SHP77 treated with DMSO at 0.1 percent for 48 hours (cell line): ENCODE measurements at places on chromosomes 13 and 19.

DNA sequence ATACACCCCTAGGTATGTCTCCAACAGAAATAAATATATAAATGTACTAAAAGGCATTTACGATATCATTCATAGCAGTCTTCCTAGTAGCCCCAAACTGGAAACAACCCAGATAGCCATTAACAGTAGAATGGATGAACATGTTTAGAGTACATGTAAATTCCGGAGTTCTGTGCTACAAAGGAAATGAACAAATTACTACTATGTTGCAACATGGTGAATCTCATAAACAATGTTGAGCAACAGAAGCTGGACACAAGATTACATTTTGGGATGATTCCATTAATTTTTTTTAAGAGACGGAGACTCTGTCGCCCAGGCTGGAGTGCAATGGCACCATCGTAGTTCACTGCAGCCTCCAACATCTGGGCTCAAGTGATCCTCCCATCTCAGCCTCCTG is 5.9 kb upstream of the SLC7A10 start:
- no peak for DNase-seq

DNA sequence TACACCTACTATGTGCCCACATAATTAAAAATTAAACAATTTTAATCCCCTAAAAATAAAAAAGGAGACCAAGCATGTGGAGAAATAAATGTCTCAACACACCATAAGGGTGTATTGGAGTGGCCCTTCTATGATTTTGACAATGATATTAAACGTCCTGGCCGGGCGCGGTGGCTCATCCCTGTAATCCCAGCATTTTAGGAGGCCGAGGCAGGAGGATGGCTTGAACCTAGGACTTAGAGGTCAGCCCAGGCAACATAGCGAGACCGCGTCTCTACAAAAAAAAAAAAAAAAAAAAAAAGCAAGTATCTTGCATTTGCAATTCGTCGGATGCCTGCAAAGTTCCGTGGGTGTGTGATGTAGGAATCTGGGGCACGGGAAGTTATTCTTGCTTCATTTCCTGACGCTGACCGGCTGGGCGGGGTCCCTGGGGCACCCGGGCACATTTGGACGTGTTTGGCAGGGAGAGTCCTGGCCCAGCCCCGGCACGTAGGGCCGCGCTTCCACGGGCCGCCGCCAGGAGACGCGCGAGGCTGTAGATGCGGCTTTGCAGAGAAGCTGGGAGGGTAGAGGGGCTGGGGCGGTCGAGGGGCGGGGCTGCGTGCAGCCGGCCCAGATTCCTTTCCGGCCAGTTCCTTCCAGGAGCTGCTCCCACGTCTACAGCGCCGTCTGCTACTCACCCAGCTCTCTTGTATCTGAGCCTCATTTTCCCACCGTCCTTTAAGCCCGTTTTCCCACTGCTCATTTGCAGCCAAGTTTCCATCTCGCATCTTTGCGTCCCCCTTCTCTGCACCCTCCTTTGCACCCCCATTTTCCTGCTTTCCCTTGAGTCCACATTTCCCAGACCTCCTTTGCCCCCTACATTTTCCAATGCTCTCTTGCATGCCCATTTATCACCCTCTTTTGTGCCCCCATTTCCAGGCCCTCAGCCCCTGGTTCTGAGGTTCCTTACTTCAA is 2.2 kb upstream of the TSPAN16 start:
- DNase-seq = peak; percentile 60

GRCh38 chr19:31385744-31386143 is 36.5 kb upstream of the TSHZ3 start:
- DNase-seq = no peak

- no peak for DNase-seq
Measured at GRCh38 chr13:46339035-46339666, 47.9 kb downstream of the RUBCNL start.

DNA sequence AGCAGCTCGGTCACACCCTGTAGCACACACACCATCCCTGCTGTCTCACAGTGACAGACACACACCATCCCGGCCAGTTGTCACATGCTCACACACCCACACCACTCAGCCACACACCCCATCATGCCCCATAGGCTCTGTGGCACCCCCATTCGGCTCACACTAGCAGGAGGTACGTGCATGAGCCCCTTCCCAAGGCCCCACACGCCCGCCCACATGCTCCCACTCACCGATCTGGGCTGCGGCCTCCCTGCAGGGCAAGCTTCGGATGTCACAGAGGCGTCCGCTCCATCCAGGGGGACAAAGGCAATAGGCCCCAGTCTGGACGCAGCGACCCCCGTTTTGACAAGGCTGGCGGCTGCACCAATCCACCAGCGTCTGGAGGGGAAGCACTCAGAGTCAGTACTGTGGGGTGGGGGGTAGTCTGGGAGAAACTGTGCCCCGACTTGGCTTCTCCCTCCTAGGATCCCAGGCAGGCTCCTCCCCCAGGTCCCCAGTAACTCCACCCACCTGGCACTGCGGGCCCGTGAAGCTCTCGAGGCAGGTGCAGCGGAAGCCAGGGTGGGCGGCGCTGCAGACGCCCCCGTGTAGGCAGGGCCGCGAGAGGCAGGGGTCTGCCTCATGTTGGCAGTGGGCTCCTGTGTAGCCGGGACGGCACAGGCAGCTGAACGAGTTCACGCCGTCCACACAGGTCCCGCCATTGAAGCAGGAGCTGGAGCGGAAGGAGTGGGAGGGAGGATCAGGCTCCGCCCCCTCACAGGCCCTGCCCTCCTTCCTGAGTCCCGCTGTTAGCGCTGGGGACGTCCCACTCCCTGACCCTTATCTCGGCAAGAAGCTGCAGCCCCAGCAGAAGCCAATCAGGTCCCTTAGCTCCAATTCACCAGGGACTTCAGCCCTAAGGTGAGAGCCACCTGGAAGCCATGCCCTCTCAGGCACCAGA is 20.1 kb downstream of the NOTCH3 start:
- no peak for DNase-seq

- no peak for DNase-seq
Measured at GRCh38 chr19:32422435-32422834, 16.9 kb downstream of the DPY19L3 start.

DNA sequence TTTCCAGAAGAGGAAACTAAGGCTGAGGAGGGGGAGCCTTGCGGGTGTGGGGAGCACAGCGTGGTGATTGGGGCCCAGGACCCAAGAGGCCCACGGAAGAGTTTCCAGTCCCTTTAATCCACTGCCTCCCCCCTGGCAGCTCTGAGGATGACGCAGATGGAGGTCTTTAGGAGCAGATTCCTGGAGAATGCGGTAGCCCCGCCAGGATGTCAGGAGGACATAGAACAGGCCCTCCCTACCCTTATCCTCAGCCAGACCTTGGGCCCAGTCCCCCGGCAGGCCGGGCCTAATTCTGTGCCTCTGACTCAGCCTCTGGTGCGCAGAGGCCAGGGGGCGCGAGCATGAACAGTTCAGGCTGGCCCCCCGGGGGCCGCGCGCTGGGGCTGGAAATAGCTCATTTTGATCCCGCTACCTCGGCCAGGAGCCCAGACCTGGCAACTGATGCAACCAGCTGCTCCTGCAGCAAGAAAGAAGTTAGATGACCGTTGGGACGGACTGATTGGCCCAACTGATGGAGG is 461 bp upstream of the HSPB6 start:
- no peak for DNase-seq

GRCh38 chr13:101341464-101341863 is 74.8 kb downstream of the NALCN start:
- no peak for DNase-seq

- DNase-seq = no peak
Measured at GRCh38 chr13:100045355-100045754, 43.5 kb upstream of the PCCA start.
